ENCODE measurements at places on chromosomes 6 and 20. TPM values are rescaled to one million over a fixed set of nuclear protein-coding genes. Genes with fewer than 3 reads are reported as not detected.

GRCh38 chr6:169243186-169243585 is 10.5 kb downstream of the THBS2 start:
- H3K27ac ChIP-seq: no peak overlapping the region
- no peaks in the 10 kb centered on the region for H3K27me3 ChIP-seq
- peak; percentile 67 for DNase-seq
- H3K4me3 ChIP-seq: no peak overlapping the region

- no peak overlapping the region for H3K4me3 ChIP-seq
- H3K27me3 ChIP-seq: no peaks in the 10 kb centered on the region
- peaks cover 1% of the 10 kb centered on the region for H3K4me1 ChIP-seq
- DNase-seq: no peak
- H3K27ac ChIP-seq: no peak overlapping the region
Observed at GRCh38 chr6:12570461-12571030, 146.0 kb upstream of the PHACTR1 start.

DNA sequence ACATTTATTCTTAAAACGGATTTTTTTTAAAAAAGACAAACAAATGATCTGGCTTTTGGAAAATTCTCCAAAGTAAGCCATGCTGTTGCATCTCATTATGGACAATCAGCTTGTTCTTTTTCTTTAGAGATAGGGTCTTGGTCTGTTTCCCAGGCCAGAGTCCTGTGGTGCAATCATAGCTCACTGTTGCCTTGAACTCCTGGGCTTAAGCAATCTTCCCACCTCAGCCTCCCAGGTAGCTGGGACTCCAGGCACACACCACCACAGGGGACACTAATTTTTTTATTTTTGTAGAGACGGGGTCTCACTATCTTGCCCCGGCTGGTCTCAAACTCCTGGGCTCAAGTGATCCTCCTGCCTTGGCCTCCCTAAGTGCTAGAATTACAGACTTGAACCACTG is 45.9 kb upstream of the TGM3 start:
- no peaks in the 10 kb centered on the region for H3K36me3 ChIP-seq
- H3K4me1 ChIP-seq: no peaks in the 10 kb centered on the region
- DNase-seq: no peak

- DNase-seq: no peak
- no peaks in the 10 kb centered on the region for H3K27me3 ChIP-seq
- no peak overlapping the region for H3K4me3 ChIP-seq
- no peaks in the 10 kb centered on the region for H3K4me1 ChIP-seq
- H3K36me3 ChIP-seq: no peaks in the 10 kb centered on the region
- no peak overlapping the region for H3K27ac ChIP-seq
Observed at GRCh38 chr6:57283106-57283505, 34.3 kb upstream of the PRIM2 start.

OGFRL1 gene
- 29.9 TPM for total RNA-seq

GRIK2 gene
- total RNA-seq: 2.3 TPM

SYNJ2 gene
- 26.8 TPM for total RNA-seq

NOTCH4 gene
- 64.4 TPM for total RNA-seq

HLA-DQB1 gene
- 43.4 TPM for total RNA-seq

FGD2 gene
- 19.9 TPM for total RNA-seq

MYMX gene
- 1.6 TPM for total RNA-seq

- H3K36me3 ChIP-seq: no peaks in the 10 kb centered on the region
- no peak for DNase-seq
- H3K4me1 ChIP-seq: no peaks in the 10 kb centered on the region
- no peak overlapping the region for H3K27ac ChIP-seq
- no peaks in the 10 kb centered on the region for H3K27me3 ChIP-seq
Observed at GRCh38 chr20:16848061-16848460, 99.9 kb downstream of the OTOR start.

- no peaks in the 10 kb centered on the region for H3K27me3 ChIP-seq
- H3K4me1 ChIP-seq: no peaks in the 10 kb centered on the region
- no peak for DNase-seq
- no peaks in the 10 kb centered on the region for H3K36me3 ChIP-seq
- no peak overlapping the region for H3K27ac ChIP-seq
Observed at GRCh38 chr20:4894409-4894808, 106.9 kb downstream of the SLC23A2 start.

DNA sequence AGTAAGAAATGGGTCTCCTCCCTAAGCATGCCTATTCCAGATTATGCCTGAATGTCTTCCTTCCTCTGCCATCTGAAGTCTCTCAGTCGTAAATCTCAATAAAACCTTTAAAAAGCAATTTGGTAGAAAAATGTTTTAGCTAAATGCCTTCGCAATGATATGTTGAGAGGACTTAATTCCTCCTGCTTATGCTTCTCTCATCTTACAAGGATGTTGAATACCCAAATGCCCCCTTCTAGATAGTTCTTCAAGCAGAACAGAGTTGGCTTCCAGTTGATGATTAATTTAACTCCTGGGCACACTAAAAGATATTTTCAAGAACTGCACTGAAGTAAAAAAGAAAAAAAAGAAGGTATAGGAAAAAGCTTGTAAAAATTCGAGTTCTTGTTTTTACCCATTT is 275.0 kb upstream of the SPTLC3 start:
- H3K36me3 ChIP-seq: no peaks in the 10 kb centered on the region
- DNase-seq: no peak
- no peaks in the 10 kb centered on the region for H3K27me3 ChIP-seq
- H3K27ac ChIP-seq: no peak overlapping the region
- no peak overlapping the region for H3K4me3 ChIP-seq

C20orf202 gene
- 0.54 TPM for total RNA-seq

DNA sequence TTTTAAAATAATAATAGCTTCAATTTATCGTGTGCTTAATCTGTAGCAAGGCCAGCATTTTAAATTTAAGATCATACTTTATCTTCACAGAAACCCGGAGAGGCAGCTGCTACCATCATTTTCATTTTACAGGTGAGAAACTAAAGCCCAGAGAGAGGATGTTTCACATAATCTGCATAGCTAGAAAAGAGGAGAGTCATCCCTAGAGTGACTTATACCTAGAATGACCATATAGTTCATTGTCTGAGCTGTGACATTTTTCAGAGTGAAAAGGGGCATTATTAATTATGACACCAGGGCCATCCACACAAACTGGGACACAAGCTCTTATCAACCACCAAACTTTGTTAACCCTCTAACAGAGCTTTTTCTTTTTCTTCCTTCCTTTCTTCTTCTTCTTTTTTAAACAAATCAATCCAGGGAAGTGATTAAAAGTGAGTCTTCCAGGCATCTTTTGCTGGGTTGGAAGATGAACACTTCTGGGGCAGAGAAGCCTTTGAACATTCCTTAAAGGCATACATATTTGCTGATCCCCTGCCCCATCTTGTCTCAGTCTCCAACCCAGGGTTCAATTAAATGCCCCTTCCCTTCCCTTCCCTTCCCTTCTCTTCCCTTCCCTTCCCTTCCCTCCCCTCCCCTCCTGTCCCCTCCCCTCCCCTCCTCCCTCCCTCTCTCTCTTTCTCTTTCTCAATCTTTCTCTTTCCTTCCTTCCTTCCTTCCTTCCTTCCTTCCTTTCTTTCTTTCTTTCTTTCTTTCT is 272.5 kb upstream of the JAG1 start:
- no peak overlapping the region for H3K27ac ChIP-seq
- H3K4me3 ChIP-seq: no peak overlapping the region
- H3K36me3 ChIP-seq: no peaks in the 10 kb centered on the region
- DNase-seq: no peak
- H3K27me3 ChIP-seq: no peaks in the 10 kb centered on the region
- H3K4me1 ChIP-seq: no peaks in the 10 kb centered on the region

XKR7 gene
- total RNA-seq: not detected

PRICKLE4 gene
- 3.5 TPM for total RNA-seq

DNA sequence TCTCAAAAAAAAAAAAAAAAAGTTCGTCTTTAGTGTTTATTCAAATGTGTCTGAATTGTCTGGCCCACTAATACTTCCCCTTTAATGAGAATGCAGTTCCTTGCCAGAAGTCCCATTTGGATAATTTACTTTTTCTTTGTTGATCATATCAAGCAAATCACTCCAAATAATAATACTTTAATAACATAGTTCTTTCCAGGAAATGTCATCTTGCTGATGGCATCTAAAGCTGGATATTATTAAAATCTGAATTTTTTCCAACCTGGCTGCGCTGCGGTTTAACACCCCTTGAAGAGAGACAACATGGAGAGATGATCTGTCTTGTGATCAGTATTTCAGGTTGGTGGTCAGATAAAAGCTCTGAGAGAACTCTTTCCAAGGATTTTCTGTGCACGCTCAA is 111.2 kb upstream of the CNKSR3 start:
- no peak for DNase-seq
- H3K36me3 ChIP-seq: no peaks in the 10 kb centered on the region
- H3K4me3 ChIP-seq: no peak overlapping the region
- no peak overlapping the region for H3K27ac ChIP-seq
- H3K27me3 ChIP-seq: no peaks in the 10 kb centered on the region

DNA sequence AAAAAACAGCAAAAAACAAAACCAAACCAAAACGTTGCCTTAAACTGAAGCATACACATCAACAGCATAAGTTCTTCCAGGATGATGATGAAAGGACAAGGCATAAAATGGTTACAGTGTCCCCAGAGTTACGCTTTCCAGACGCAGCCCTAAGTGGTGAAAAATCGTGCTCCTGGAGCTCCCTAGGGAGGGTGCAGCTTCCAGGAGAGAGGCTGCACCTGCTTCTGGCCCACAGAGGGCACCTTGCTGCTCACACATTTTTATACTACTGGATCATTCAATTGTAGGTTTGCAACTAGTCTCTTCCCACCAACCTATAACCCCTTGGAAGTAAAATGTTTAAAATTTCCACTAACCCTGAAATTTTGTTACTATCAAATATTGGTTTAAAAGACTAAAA is 115.0 kb downstream of the PRKN start:
- no peaks in the 10 kb centered on the region for H3K4me1 ChIP-seq
- no peaks in the 10 kb centered on the region for H3K27me3 ChIP-seq
- no peaks in the 10 kb centered on the region for H3K36me3 ChIP-seq
- DNase-seq: no peak
- H3K4me3 ChIP-seq: no peak overlapping the region

Measured in aorta (tissue), 5 donors.